8988T (cell line): ENCODE measurements at places on chromosomes 2 and 18.

DNA sequence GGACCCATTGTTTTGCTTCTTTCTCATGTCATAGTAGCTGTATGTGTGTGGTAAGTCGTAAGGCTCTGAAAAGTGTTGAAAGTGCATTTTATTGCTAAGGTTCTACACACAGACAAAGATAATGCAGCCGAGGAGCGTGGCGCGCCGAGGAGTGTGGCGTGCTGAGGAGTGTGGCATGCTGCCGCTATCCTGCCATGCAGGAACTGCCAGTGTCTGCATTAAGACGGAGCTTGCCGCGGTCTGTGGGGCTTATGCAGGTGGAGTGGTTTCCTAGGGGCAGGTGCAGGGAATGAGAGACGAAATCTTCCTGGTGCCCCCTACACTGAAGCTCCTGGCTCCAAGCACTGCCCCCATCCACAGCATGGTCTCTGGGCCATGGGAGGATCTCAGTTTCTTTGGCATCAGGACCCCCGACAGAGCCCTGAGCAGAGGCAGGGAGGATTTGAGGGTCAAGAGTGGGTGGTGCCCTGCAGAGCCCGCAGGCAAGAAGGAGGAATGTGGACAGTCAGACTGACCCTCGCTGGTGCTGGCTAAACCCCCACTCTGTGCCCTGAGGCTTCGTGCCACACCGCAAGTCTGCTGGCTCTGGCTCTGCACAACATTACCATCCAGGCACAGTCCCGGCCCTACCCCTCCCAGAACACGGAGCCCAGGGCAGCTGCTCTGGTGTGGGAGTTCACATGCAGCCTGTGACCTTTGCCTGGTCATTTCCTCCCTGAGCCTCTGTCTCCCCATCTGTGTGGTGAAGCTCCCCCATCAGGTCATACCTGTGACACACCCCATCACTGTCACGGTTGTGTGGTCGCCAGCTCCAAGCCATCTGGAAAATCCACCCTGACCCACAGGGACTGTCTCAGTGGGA is 3.2 kb downstream of the SNED1 start:
- peak; percentile 2 for DNase-seq

GRCh38 chr2:220057916-220058315 is 430.5 kb downstream of the SLC4A3 start:
- no peak for DNase-seq

- no peak for DNase-seq
These were observed 550.1 kb upstream of the DCC start for GRCh38 chr18:51789871-51790270.

- no peak for DNase-seq
These were observed 36.6 kb downstream of the SCTR start for GRCh38 chr2:119487434-119488244.

DNA sequence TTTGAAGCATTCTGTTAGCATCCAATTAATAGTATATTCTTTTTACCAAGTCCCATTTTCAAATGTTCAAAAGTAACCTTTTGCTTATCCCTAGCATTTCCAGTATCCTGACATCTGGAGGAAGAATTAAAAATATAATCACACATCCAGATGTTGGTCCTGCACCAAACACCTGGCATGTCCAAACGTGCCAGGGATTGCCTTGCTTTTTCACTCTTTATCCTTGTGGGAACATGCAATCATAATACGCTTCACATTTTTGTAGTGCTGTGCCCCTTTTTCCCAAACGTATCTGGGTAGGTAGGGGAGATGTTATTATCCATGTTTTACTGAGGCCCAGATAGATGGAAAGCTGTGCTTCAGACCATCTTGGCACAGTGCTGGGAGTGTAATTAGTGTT is 133.0 kb downstream of the TPGS2 start:
- DNase-seq, result no peak

- DNase-seq, result peak; percentile 34
These were observed 119.9 kb upstream of the NDUFV2 start for GRCh38 chr18:8982416-8983183.

DNA sequence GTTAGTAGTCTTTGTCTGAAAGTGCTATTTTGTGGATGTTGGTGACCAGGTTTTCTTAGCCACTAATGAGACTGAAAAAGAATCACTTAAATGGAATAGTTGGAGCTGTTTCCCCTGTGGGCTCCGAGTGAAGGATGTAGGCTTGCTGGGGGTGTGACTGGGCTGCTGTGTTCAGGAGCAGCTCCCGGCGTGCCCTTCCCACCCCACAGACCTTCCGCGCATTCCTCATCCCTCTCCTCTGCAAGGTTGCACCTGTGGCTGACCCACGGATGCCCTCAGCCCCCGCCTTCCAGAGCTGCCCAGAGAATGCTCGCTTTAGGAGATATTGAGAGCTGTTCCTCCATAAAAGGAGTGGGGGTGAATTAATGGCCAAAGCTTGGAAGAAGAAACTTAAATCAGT is 174.3 kb downstream of the LDLRAD4 start:
- no peak for DNase-seq

DNA sequence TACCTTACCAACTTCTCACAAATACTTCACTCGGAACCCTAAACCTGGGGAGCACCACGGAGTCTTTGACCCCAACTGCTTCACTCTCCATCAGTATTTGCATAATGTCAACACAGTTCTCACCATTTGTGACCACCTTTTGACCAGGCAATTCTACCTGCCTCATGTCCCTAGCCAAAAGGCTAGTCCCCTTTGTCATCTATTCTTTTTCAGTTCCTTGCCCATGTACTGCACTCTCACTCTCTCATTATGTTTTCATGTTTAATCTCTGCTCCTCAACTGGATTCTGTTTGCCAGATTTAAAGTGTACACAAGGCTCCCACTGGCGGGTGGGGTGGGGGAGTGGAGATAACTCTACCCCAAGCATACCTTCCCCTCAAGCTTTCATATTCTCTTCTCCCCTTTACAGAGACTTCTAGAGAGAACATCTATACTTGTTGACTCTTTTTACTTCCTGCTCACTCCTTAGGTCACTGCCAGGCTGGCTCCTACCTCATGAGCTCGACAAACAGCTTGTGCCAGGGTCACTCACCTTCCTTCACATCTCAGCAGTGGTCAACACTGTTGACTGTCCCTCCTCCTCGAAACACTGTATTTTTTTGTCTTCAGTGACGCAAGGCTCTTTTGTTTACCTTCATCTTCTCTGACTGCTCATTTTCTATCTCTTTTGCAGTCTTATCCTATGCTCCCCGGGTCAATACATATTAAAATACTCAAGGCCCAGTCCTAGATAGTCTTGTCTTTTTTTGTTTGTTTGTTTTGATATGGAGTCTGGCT is 88.7 kb upstream of the MAP4K3 start:
- no peak for DNase-seq

GRCh38 chr2:73944714-73945113 is 18.0 kb downstream of the DGUOK start:
- no peak for DNase-seq

DNA sequence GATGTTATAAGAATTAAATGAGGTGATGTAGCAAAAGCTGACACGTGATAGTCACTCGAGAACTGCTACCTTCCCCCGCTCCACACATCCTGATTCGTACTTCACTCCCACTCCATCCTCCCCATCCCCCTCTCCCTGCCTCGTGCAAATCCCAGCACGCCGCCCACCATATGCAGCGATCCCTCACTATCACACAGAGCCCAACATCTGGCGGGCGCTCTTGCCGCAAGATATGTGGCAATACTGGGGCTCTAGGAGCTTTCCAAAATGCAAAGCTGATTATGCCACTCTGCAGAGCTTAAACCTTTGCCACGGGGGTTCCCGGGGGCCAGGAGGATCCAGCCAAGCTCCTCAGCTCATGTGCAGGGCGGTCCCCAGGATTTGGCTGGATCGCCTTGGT is 37.4 kb downstream of the DNMT3A start:
- no peak for DNase-seq

DNA sequence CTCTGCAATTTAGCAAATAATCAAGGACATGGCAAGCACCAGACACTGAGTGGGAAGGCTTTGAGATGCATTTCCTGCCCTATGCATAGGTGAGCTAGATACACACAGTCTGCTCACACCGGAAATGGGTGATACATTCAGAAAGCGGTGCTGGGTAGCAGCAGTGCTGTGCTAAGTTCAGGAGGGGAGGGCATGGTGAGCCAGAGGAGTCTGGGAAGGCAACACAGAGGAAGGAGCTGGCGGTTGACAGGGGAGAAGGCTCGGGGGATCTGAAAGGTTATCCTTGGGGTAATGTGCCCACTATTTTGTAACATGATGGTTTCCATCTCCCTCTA is 57.4 kb upstream of the EPAS1 start:
- DNase-seq, result no peak

GRCh38 chr2:26696351-26696816 is 3.9 kb downstream of the KCNK3 start:
- peak; percentile 98 for DNase-seq

DNA sequence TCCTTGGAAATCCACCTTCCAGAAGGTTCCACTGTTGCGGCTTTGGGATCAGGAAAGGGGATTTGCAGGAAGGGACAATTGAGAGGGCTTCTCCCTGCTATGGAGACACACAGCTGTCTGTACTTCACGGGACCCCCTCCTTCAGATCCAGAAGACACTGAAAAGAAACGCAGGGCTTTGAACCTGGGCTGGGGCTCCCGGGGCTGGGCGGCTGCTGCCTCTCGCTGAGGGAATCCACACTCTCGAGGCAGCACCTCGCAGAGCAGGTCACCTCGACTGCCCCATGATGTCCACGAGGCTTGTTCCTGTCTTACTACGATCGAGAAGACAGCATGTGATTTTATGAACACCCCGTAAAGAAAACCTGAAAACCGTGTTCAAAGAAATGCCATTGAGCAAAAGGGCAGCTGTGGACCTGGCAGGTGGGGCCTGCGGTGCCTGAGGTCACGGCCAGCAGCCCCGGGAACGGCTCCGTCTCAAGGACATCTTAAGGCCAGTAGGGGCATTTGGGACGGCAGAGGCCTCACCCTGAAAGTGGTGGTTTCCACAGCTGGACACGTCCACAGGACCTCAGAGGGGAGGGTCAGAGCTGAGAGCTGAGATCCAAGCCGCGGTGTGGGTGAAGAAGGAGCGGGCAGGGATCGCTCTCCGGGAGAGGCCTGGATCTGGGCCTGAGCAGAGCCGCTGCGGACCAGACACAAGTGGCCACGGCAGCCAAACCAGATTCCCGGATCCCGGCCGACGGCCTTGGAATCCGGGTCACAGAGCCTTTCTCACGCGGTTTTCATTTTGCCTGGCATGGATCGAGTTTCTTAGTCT is 165.7 kb downstream of the RTP5 start:
- DNase-seq, result no peak

DNA sequence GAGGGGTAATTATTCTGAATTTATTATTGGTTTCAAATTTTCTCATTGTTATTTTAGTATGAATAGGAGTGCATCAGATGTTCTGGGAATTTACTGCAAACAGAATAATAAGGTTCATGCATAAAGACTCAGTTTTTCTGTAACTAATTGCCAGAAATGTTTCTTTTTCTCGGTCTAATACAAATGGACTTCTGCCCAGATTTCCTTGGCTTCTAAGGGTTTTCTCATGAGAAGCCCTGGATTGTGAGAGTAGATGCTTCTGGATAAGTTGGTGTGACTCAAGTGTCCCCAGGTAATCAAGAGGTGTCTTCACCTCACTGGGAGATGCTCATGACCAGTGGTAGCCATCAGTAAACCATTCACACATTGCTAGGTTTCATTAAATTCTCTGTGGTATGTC is 78.5 kb downstream of the CCDC85A start:
- DNase-seq, result no peak

DNA sequence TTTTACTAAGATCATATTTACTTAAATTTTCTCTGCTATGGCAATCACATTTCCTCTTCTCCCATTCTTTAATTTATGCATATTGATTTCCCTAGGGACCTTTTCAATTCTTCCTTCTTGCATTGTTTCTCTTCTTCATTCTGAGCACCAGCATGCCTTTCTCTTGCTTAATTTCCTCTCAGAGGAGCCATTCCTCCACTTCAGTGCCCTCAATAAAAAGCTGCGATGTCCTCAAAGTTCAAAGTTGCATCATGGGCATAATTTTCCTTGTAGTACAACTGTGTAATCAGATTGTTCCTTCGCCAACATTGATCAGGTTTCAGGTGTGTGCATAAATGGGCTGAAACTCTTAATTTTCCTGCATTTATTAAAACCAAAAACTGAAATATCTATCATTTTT is 21.8 kb upstream of the CD226 start:
- no peak for DNase-seq

GRCh38 chr2:21424375-21424774 is 300.6 kb downstream of the TDRD15 start:
- DNase-seq, result no peak

- DNase-seq, result no peak
These were observed 733.7 kb upstream of the POU3F3 start for GRCh38 chr2:104120171-104120570.

GRCh38 chr18:46071653-46072375 is at the start of gene PSTPIP2:
PSTPIP2 (minus strand) TSS chr18:46072260; CDS start chr18:46072188, 72 bp downstream.
- DNase-seq, result no peak

DNA sequence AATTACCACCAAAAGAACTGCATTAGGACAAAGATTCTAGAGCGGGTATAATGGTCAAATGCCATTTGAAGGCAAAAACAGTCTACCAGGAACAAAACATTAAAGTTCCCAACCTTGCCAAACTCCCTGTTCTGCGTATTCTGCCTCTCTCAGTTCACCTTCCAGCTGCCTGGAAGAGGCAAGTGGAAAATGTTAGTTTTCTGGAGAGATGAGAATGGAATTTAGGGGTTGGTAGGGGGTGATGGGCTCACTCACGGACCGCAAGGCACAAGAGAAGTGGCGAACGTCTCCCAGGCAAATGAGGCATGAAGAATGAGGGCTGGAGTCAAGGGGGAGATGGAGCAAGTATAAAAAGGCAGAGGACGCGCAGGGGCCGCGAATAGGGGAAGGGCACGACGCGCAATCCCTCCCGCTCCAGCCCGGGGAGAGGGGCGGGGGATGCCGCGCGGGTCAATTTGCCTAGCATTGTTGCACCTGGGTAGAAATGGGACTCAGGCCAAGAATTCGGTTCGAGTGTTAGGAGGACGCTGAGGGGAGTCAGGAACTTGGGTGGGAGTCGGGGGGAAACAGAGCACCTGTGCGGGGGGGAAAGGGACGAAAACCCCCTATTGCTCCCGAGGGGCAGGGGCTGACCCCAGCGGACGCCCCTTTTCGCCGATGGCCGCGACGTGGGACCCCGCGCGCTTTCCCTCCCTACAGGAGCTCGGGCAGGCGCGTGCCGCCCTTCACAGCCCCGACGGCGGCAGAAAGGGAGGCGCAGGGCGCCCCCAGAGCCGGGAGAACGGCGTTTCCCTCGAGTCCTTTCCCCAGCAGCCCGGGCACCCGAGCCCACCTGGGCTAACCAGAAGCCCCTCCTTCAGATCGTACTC is 573 bp downstream of the PAIP2B start:
- no peak for DNase-seq

GRCh38 chr18:48780201-48780912 is 170.4 kb downstream of the SMAD7 start:
- no peak for DNase-seq

DNA sequence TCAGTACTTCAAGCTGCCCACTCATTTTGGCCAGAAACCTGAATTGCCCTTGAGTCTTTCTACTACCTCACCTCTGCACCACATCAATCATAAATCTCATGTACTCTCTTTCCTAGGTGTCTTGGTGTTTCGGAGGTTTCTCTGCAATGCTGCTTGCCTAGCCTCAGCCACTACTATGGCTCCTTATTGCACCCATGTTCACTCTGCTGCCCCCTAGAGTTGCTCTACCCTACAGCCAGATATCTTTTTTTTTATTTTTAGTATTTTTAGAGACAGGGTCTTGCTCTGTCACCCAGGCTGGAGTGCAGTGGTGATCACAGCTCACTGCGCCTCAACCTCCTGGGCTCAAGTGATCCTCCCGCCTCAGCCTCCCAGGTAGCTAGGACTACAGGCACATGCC is 413.0 kb downstream of the PTPRM start:
- DNase-seq, result no peak

GRCh38 chr18:21146016-21146415 is 34.4 kb upstream of the ROCK1 start:
- no peak for DNase-seq
